Activated T-cell treated with anti-CD3 and anti-CD28 coated beads for 24 hours (primary cell): ENCODE measurements at places on chromosomes 16 and 17.

DNA sequence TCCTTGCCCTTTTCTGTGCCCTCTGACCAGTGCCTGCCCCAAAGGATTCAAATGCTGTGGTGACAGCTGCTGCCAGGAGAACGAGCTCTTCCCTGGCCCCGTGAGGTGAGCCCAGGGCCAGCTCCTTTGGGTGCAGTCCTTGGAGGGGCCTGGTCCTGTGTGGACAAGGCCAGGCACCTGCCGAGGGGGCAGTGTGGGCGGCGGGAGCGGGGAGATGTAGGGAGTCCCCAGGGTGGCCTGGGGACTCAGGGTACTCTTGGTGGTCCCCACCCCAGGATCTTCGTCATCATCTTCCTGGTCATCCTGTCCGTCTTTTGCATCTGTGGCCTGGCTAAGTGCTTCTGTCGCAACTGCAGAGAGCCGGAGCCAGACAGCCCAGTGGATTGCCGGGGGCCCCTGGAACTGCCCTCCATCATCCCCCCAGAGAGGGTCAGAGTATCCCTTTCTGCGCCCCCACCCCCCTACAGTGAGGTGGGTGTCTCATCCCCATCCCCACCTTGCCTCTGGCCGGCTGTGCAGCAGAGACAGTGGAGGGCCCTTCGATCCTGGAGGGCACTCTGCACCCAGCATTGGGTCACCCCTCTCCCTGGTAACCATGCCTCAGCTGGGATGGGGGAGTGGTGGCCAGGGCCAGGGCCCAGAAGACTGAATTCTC, 4.4 kb downstream of the TMEM92 start:
- DNase-seq = no peak

- no peak for DNase-seq
These were observed 923 bp downstream of the ANKRD13B start for GRCh38 chr17:29593591-29594518.

DNA sequence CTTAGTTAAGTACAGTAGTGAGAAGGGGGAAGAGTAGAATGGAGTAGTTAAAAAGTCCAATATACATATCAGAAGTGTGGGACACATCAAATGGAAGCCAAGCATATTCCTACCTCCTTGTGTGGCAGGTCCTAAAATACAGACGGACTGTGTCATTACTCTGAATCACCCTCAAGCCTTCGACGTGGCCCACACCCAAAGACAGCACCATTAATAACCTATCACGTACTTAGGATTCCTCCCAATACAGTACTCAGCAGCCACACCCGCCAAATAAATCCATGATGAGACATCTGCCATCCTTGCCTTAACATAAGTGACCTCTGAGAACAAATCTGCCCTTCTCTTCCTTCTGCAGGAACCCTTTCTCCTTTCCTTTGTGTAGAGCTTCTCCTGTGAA, 38.9 kb downstream of the UBE2G1 start:
- no peak for DNase-seq

GRCh38 chr17:81513753-81514488, 1.3 kb upstream of the ACTG1 start:
- DNase-seq = no peak

DNA sequence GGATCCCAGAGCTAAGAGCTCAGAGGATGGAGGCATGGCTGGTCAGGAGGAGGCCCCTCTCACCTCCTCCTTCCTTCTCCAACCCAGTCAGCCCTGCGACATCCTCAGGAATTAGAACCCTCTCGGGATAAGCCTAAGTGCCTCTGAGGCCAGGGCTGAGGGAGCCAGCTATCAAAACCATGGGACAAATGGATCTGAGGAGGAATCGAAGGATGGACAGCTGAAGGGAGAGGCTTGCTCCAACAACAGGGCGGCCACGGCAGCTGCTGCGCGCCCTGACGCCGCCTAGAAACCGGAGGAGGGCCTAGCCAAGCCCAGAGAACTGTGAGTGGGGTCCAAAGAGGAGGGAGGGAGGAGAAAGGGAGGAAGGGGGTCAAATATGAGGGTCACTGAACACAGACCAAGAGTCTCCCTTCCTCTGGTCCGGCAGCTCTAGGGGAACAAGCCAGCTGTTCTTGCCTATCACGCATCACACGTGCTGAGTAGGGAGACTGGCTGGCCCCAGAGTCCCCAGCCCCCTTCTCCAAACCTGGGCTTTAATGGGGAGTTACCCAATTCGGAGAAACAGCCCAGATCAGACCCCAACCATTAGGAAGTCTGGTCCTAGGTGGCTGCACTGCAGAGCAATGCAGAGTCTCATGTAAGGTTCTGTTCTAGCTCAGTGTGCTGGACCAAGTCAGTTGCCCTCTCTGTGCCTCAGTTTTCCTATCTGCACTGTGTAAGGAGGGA, 5.9 kb upstream of the HOXB13 start:
- no peak for DNase-seq

DNA sequence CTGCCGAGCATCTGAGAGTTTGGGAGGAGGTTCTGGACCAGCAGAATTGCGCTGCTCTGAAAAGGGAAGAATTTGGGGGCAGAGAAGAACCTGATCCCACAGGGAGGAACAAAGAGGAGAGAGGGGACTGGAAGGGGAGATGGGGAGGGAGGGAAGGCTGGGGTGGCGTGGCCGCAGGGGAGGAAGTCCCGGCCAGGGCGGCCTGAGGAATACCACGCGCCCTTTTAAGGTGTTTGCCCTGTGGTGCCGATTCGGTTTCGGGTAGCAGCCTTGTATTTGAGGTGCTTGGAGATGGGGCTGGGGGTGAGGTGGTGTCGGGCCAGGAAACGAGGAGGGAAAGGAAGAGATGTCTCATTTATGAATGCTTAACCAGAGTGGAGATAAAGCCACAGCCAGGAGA, 51.3 kb downstream of the AKAP1 start:
- DNase-seq = no peak

- DNase-seq = no peak
These were observed 153.5 kb upstream of the CIBAR2 start for GRCh38 chr16:85265810-85266209.

- DNase-seq = no peak
These were observed 41.7 kb downstream of the TIMM22 start for GRCh38 chr17:1038459-1039122.

GRCh38 chr17:9104370-9105041, 83.2 kb downstream of the NTN1 start:
- no peak for DNase-seq

DNA sequence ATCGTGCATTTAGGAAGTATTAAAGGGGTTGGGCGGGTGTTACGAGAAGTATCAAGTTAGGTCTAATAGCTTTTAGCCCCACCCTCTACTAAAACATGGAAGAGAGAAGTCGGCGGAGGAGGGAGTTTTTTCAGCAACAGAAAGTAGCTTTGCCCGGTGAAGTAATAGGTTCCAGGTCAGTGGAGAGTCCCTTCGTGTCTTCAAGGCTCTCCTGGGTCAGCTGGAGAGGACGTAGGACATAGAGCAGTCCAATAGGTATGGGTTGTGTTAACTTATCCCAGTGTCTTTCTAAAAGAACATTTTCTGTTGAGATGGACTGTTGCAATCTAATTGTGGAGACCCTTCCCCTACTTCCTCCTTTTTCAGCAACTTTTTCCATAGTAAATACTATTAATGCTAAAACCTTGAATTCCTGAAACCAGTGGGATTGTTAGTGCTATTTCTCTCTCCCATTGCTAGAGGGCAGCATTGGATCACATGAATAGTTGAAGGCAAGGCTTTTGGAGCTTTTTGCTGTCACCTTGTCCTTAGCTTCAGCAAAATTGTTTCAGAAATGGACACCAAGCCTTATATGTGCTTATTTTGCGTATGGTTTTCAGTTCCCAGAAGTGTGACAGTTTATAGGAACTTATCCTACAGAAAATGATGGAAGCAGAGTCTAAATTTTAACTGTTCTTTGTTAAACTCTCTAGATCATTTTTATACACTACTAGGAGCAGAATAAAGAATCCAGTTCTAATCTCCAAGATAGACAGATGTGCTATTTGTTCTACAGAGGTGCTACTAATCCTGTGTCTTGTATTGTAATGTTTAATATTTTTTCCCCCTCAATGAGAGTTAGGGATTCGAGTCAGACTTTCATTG, 38.4 kb downstream of the UTP18 start:
- no peak for DNase-seq

GRCh38 chr16:29011112-29011511, 26.3 kb downstream of the LAT start:
- DNase-seq = no peak

DNA sequence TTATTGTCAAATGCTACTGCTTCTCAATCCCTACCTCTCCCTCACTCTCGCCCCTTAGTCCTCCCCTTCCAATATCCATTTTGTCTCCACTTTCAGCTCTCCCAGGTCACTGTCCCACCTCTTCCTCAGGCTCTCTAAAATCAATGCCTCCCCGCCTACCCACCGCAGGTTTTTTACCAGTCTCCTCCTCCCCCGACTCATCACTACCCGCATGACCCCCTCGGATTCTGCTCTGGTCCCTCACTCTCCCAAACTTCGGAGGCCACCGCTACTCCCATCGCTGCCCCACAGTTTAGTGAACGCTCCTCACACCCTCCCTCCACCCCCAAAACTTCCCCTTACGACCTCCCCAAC, 513 bp downstream of the CRLF3 start:
- no peak for DNase-seq

- DNase-seq = no peak
These were observed 1.3 kb downstream of the ARRB2 start for GRCh38 chr17:4711661-4712181.

DNA sequence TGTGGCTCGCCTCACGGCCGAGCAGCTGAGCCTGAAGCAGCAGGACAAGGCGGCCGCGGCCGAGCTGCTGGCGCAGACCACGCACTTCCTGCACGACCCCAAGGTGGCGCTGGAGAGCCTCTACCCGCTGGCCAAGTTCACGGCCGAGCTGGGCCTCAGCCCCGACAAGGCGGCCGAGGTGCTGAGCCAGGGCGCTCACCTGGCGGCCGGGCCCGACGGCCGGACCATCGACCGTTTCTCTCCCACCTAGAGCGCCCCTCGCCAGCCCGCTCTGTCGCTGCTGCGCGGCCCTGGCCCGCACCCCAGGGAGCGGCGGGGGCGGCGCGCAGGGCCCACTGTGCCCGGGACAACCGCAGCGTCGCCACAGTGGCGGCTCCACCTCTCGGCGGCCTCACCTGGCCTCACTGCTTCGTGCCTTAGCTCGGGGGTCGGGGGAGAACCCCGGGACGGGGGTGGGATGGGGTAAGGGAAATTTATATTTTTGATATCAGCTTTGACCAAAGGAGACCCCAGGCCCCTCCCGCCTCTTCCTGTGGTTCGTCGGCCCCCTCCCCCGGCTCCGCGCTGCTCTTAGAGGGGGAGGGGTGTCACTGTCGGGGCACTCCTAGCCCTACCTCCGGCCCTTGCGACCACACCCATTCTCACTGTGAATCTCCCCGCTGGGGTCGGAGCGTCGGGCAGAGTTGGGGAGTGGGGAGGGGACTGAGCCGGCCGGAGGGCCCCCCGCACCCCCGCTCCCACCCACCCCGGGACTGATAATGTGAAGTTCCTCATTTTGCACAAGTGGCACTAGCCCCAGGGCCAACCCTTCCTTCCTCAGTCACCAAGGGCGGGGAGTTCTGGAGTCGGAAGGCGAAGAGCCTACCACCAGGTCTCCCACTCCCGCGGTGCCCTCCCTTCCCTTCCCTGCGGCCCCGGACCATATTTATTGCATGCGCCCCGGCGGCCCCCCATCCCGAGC, 4.0 kb downstream of the HIC1 start:
- no peak for DNase-seq

- no peak for DNase-seq
These were observed 4.6 kb upstream of the GSE1 start for GRCh38 chr16:85608515-85608885.

GRCh38 chr16:71426069-71426879, 15.6 kb downstream of the TLE7 start:
- DNase-seq = peak; percentile 24

DNA sequence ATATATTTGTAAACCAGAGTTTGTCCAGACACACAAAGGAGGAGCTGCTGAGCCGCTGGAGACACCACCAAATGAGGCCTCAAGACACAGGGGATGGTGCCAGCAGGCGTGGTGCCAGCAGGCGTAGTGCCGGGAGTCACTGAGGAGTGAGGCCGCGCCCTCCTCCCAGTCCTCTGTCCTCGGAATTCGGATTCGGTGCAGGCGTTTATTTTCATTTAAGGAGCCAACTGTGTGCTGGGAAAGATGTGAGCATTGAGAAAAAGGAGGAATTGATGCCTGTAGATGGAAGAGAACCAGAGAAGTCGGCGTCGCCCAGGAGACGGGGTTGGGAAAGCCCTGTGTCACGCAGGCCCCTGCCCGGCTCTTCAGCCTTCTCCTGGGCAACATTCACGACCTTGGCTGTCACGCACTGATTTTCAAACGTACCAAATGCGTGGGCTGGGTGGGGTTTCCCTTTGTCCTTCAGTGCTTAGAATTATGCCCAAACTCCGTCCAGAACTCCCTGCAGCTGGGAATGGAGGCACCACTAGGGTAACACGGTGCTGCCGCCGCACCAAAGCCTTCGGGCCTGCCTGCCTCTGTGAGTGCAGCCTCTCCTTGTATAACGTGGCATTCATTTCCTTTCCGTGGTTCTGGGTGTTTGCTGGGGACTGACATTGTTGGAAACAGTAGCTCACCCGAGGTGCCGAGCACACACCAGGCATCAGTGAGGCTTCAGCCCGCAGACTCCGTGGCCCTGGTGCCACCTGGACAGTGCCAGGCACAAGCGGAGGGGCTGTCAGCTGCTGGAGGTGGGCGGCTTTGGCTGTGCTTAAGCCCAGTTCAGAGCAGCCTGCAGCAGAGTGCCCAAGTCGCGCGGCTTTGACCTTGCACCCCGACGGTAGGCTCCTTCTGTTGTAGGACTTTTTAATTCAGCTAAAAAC, 49.0 kb upstream of the CHMP6 start:
- no peak for DNase-seq

GRCh38 chr16:72210072-72210471, 38.1 kb upstream of the PMFBP1 start:
- DNase-seq = no peak

GRCh38 chr16:73526011-73526804, 478.3 kb upstream of the ZFHX3 start:
- no peak for DNase-seq

- DNase-seq = no peak
These were observed 113.8 kb downstream of the MSI2 start for GRCh38 chr17:57370037-57370581.

- no peak for DNase-seq
These were observed 7.2 kb upstream of the AGRP start for GRCh38 chr16:67490335-67491096.

- DNase-seq = no peak
These were observed 3.4 kb upstream of the FSCN2 start for GRCh38 chr17:81524865-81525159.
